ENCODE measurements at places on chromosomes 5 and 9. TPM values are rescaled to one million over a fixed set of nuclear protein-coding genes. Genes with fewer than 3 reads are reported as not detected.

DNA sequence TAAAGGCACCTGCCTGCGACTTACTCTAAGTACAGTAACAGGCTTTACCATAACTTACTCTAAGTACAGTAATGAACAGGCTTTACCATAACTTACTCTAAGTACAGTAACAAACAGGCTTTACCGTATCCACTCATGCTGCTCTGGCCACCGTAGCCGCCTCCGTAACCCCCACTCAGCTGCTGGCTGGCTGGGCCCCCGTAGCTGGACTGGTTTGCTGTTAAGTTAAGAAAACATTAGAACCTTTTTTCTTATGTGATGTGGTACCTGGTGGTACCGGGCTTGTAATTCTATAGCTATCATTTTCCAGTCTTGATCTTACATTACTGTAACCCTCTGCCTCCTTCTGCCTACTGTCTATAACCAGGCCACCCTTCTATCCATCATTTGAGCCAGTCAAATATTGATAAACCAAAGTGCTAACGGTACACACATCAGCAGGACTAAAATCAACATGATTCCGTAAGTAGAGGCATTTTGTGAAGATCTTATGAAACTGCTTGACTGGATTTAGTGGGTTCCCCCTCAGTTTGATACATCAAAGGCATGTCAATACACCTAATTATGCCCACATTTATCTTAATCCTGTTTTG, 7.4 kb downstream of the HNRNPH1 start:
- no peak for DNase-seq

DNA sequence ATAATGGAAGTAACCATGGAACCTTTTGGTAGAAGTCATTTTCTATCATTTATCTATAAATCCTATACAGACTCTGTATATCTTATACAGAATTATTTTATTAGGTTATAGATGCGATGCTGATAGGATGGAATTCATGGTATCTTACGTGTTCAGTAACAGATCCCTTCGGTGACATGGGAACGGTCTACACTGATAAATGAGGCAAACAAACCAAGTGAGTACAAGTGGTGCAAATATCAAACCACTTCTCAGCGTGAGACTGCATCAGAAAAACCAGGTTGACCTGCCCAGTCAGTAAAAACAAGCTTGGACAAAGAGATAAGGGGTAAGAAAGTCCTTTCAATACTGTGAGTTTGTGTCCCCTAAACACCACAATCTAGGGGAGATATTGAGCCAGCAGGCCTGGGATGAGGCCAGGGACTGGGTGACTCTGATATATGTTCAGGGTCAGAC, 215.5 kb downstream of the GAPVD1 start:
- DNase-seq, result no peak

DNA sequence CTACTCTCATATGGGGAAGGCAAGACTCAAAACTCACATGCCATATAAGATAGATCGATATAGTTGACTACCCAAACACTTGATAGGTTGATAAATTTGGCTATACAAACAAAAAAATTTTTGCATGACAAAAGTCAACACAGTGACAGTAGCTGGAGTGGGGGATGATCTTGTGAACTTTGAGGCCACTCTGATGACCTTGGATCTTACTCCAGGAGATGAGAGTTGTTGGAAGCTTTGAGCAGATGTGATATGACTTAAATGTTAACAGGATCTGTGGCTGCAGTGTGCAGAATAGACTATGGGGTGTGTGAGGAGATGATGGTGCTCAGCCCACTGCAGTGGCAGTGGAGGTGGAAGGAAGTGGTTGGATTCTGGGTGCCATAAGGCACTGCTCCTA, 101.4 kb downstream of the ZFAND5 start:
- no peak for DNase-seq

DNA sequence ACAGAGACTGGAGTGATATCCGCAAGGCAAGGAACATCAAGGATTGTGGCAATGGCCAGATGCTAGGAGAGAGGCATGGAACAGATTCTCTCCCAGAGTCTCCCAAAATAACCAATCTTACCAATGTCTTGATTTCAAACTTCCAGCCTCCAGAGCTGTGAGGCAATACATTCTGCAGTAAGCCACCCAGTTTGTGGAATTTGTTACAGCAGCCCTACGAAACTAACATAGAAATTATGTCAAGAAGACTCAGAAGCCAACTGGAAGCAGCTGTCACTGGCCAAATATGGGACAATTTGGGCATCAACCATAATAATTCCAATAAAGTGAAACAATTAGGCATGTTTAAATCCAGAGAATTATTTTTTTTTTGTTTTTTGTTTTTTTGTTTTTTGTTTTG, 271.1 kb downstream of the NDUFS4 start:
- DNase-seq, result no peak

DNA sequence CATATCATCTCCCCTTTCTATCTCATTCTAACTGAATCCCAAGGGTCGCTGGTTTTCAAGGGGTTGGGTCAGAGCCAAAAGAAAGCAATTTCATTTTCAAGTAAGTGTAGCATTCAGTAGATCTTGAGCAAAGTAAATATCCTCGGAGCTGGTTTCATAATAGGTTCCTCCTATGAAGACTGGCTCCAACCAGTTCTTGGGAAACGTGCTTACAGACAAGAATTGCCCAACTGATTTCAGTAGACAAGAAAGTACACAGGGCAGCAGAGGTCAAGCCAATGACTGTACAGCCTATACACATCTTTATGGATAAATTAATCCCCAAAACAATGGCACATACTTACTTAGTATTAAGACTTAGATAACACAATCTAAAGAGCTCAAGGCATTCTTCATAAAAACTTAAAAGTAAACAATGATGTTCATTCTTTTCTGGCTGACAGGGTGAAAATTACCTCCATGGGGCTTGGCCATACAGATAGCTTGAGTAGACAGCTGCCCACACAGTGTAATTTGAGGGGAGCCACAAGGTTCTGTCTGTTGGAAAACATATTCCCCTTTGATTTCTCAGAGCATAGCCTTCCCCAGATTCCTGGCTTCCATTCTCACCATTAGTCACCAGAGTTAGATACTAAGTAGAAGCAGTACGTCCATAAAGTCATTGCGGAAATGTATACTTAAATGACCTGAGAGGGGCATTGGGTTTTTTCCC, 163.9 kb downstream of the ARRDC3 start:
- DNase-seq, result no peak

DNA sequence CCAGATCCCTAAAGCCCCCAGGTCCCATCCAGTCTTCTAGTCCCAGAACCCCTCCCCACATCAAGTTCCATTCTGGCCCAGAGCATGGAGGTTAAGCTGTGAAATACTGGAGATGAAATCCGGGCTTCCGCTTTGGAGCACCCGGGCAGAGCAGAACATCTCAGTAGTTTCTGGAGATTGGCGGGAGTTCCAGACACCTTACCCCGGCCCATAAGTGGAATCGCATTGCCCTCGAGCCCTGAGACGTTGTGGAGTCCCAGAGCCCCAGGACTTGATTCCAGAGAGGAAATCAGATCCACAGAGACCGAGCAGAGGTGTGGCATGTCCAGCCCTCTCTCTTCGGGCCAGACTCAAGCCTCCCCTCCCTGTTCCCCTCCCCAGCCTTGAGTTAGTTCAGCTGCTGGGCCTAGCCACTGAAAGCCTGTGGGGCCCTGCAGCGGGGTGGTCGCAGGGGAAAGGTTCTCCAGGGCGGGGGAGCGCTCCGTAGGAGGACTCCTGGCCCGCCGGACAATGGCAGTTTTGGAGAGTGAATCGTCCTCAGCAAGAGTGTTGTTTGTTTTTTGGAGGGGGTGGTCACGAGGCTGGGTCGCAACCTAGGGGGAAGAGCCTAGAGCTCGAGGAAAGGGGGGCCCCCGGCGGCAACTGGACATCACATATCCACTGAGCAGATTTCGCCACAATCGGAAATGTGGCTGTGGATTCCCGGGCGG, 1.0 kb upstream of the PAX5 start:
- DNase-seq, result no peak

Gene STK32A
- total RNA-seq, result 0.14 TPM
